Chondrocyte (in vitro differentiated cells): ENCODE measurements at places on chromosomes 7 and 10. TPM values are rescaled to one million over a fixed set of nuclear protein-coding genes. Genes with fewer than 3 reads are reported as not detected.

NUTM2E gene
- 0.52 to 0.80 TPM (median 0.74 TPM) in 3 replicates for total RNA-seq

ASB10 gene
- total RNA-seq: not detected in 3 replicates

OPN4 gene
- not detected in 3 replicates for total RNA-seq

AKR1C8 gene
- not detected in 3 replicates for total RNA-seq

PLEKHS1 gene
- not detected in 3 replicates for total RNA-seq

PTN gene
- 2.3 to 3.6 TPM (median 3.2 TPM) in 3 replicates for total RNA-seq

SPDYE2 gene
- not detected in 3 replicates for total RNA-seq

FAM25C gene
- total RNA-seq: not detected in 3 replicates

CRPPA gene
- 4.9 to 5.8 TPM (median 5.2 TPM) in 3 replicates for total RNA-seq

LIPM gene
- total RNA-seq: not detected in 3 replicates

COX19 gene
- total RNA-seq: 9.2 to 9.6 TPM (median 9.5 TPM) in 3 replicates

HMX2 gene
- not detected in 3 replicates for total RNA-seq

SLC26A5 gene
- not detected in 3 replicates for total RNA-seq

KLF14 gene
- total RNA-seq: 0.10 TPM in 1 of 3 replicates, not detected in the others

FRMPD2 gene
- total RNA-seq: not detected in 3 replicates

KAT6B gene
- total RNA-seq: 17.8 to 23.1 TPM (median 20.8 TPM) in 3 replicates

NKX2-3 gene
- not detected in 3 replicates for total RNA-seq

GIMAP5 gene
- not detected in 3 replicates for total RNA-seq

SPDYE1 gene
- total RNA-seq: not detected in 3 replicates

FBXL13 gene
- 0.45 to 0.97 TPM (median 0.48 TPM) in 3 replicates for total RNA-seq

PYROXD2 gene
- total RNA-seq: 5.6 to 9.4 TPM (median 8.3 TPM) in 3 replicates

TSC22D4 gene
- 24.0 to 34.1 TPM (median 33.0 TPM) in 3 replicates for total RNA-seq

AOC1 gene
- not detected in 3 replicates for total RNA-seq

MRC1 gene
- total RNA-seq: 0.07 TPM in 1 of 3 replicates, not detected in the others

NPC1L1 gene
- total RNA-seq: not detected in 3 replicates

MCU gene
- total RNA-seq: 34.1 to 51.8 TPM (median 43.4 TPM) in 3 replicates

PILRA gene
- 0.60 to 0.92 TPM (median 0.62 TPM) in 3 replicates for total RNA-seq

SLC26A4 gene
- 0.55 to 0.85 TPM (median 0.60 TPM) in 3 replicates for total RNA-seq

EPO gene
- not detected in 3 replicates for total RNA-seq

ANLN gene
- total RNA-seq: 31.2 to 34.8 TPM (median 33.2 TPM) in 3 replicates

TAS2R4 gene
- total RNA-seq: 0.28 to 1.3 TPM (median 0.35 TPM) in 3 replicates

LEP gene
- not detected in 3 replicates for total RNA-seq
